ENCODE measurements at places on chromosomes 13 and 19.

DNA sequence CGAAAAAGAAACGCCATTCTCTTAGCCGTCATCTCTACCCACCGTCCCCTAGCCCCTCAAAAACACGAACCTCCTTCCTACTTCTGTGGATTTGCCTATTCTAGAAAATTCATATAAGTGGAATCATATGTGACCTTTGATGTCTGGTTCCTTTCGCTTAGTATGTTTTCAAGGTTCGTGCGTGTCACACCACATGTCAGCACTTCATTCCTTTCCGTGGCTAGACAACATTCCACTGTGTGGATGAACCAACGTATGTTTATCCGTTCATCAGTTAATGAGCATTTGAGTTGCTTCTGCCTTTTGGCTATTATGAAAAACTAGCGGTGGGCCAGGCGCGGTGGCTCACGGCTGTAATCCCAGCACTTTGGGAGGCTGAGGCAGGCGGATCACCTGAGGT, 14.0 kb upstream of the PPP1R12C start:
- DNase-seq: no peak

DNA sequence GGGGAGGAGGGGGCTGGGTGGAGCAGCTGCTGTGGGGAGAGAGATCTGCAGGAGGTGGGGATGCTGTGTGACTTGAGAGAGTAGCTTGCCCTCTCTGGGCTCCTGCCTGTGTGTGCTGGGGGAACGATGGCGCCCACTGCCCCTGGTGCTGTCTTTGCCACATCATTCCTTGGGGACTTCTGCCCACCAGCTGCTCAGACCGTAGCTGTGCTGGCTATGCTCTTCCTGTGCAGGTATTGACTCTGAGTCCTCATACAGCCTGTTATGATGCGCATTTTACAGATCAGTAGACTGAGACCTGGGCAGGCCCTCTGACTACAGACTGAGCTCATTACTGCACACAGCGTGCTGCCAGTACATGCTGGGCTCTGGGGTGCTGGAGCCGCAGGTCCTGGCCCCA, 51.1 kb downstream of the DNM2 start:
- no peak for DNase-seq

DNA sequence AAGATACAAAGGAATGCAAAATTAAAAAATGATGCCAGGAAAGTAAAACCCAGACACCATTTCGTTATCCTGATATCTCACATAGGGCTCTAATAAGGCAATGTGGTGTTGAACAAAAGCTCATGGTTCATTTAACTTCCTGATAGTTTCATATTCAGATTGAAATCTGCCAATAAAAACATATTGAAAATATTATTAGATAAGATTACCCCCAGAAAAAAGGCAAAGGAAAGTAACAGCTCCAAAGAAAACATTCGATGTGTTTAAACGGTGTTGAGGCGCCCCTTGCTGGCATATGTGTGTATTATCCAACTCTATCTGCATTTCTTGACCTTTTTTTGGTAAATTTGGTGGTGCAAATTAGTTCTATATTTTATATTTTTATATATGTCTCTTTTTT, 75.9 kb downstream of the ESD start:
- peak; percentile 57 for DNase-seq

- DNase-seq: no peak
These were observed 121.8 kb upstream of the VSTM2B start for GRCh38 chr19:29404015-29404414.

- peak; percentile 88 for DNase-seq
These were observed 131.5 kb downstream of the RGCC start for GRCh38 chr13:41588899-41589298.

DNA sequence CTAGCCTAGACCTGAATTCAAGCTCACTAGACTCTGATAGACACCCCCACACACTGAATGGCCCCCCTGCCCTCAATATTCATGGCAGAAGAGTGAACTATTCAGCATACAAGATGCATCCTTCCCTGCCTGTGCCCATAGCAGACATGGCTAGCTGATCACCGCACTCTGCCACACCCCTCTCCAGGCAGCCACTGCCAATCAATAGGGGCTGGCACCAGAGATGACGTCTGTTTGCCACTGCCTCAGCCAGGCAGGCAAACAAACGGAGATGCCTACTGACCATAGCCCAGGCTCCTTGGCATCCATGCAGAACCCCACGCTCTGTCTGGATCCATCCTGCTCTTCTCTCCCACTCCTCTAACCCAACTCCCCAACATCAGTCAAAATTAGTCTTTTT, 13.8 kb upstream of the NPAS1 start:
- DNase-seq: peak; percentile 32

DNA sequence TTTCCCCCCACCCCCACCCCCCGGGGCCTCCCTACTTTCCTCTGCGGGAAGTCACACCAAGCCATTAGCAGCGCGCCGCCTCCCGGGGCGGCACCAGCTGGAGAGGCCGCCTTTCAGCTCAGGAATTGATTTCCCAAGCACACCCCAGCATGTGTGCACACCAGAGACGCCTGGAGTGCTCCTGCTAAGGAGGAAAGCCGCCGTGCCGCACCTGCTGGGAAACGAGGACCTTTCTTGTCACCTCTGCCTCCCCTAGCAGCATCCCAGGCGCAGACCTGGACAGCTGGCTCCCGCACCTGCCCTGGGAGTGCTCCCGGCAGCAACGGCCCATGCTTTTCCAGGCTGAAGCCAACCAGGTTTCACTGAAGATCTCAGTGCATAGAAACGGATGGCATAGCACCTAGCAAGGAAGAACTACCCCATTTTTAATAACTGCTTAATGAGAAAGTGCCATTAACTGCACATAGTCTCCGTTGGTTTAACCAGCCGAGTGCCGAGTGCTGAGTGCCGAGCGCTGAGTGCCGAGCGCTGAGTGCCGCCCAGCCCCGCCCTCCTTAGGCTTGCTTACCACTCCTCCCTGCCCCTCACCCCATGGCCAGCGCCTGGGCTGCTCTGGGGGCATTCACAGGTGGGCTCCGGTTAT, 165.0 kb downstream of the USP12 start:
- peak; percentile 52 for DNase-seq

DNA sequence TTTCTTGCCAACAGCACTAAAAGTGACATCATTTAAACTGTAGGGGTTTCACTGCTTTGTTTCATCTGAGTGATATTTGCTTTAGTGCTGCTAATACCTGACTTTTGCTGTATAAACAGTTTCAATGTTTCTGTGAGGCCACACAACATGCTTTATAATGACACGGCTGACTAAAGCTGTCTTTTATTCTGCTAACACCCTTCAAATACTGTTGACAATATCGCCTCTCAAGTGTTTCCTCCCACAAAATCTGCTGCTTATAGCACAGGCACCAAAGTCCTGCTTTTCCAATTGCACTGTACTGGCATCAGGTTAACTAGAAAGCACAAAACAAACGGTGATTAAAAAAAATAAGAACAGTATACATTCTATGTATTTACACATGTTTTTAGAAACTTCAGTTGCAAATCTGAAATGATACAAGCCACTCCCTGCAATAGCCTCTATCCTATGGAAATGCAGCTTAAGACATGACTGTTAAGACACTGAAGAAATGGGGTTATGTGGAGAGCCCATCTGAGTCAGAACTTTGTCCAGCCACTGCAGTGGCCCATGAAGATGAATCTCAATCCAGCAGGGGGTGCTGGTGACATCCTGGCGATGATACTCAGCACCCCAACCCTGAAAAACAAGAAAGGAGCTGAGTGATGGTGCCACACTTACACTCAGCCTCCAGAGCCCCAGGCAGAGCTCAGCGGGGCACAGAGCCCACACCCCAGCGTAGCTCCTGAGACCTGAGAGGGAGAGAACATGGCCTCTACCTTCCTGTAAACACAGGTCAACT, 29.4 kb downstream of the RFXAP start:
- DNase-seq: peak; percentile 43

- no peak for DNase-seq
These were observed 82.2 kb downstream of the ATP11A start for GRCh38 chr13:112771877-112772538.

DNA sequence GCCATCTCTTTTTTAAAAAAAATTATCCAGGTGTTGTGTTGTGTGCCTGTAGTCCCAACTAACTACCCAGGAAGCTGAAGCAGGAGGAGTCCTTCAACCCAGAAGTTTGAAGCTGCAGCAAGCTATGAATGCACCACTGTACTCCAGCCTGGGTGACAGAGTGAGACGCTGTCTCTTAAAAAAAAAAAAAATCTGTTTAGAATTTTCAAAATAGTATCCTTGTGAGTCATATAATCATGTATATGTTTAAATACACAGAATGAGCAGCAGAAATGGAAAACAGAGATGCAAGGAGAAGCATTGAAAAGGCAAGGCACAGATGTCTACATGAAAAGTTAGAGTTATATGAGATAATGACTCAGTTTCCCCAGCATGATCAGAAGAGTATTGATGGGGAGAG, 31.2 kb downstream of the SYDE1 start:
- DNase-seq: no peak

DNA sequence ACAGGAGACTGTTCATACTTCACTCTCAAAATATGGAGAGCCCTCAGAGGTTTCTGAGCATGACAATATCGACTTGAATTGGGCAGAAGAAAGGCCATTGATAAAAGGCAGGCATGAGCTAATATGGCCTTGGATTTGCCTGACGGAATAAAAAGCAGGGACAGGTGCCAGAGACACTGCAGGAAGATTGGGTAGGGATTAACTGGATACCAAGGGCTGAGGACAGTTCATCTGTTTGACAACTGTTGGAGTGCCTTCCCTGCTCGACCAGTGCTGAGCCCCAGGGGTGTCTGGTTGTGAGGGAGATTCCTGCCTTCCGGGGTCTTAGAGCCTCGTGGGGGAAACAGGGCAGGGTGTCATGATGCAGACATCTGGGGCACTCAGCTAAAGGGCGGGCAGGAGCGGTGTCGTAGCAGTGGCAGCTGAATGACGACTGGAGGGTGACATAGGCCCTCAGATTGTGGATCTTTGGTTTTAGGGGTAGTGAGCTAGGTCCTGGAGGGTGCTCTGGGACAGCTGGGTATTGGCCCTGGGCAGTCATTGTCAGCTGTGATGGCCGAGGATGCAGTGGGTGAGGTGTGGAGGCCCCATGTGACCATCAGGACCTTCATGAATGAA, 12.3 kb downstream of the GATAD2A start:
- no peak for DNase-seq
